AG04450 (cell line): ENCODE measurements at places on chromosomes 3 and 15.

DNA sequence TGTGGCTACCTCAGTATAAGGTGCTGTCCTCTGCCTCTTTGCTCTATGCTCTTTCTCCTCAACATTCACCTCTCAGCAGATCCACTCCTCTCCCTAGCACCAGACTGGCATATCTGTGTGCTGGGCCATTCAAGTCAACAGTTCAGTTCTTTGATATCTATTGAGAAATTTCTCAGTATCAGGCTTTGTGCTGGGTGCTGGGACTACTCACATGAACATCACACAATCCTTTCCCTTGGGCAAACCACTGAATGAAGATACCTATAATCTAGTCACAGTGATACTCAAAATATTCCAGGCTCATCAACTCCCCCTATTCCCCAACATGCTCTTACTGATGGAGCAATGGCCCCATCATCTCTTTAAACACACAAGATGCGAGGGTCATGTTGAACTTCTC, 120.8 kb downstream of the RPL22L1 start:
- DNase-seq: no peak

- DNase-seq: no peak
These were observed 128.6 kb upstream of the DLG1 start for GRCh38 chr3:197427021-197427420.

DNA sequence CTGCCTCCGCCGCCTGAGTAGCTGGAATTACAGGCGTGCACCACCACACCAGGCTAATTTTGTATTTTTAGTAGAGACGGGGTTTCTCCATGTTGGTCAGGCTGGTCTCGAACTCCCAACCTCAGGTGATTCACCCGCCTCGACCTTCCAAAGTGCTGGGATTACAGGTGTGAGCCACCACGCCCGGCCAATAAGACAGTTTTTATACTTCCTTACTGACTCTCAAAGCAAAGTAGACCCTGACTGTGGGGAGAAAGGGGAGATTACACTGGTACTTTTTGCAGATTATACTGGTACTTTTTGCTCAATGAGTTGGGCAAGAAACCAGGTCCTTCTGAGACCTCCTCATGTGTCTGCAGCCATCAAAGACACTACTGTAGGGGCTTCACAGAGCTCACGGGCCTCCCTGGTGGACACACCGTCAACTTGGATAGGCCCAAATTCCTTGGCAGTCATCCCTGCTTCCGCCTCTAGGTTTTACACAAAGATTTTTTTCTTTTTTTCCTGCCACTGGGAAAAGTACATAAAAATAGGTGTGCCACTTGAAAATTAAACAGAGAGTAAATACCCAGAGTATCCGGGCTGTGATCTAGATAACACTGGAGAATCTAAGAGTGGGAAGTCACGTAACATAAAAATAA, 143.3 kb upstream of the WNT5A start:
- DNase-seq: no peak

- DNase-seq: no peak
These were observed 44.8 kb downstream of the ANP32A start for GRCh38 chr15:68775671-68776476.

GRCh38 chr3:60801307-60801706, 449.9 kb downstream of the FHIT start:
- no peak for DNase-seq

- DNase-seq: no peak
These were observed 303.2 kb upstream of the TLE3 start for GRCh38 chr15:70400766-70401541.

- DNase-seq: peak; percentile 41
These were observed 189.2 kb upstream of the THRB start for GRCh38 chr3:24683633-24684384.

- no peak for DNase-seq
These were observed 156.7 kb upstream of the TLE3 start for GRCh38 chr15:70254311-70254869.

DNA sequence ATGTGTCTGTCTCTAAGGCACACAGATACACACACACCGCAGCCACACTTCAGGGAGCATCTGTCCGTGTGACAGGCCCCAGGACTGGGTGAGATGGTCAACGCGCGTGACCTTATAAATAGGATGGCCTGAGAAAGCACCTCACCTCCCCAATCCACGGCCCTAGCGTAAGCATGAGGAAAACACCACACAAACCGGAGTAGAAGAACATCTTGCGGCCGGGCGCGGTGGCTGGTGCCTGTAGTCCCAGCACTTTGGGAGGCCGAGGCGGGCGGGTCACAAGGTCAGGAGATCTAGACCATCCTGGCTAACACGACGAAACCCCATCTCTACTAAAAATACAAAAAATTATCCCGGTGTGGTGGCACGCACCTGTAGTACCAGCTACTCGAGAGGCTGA, 1.6 kb downstream of the NIPA1 start:
- no peak for DNase-seq

- DNase-seq: no peak
These were observed 271.5 kb upstream of the TBL1XR1 start for GRCh38 chr3:177468816-177469215.

DNA sequence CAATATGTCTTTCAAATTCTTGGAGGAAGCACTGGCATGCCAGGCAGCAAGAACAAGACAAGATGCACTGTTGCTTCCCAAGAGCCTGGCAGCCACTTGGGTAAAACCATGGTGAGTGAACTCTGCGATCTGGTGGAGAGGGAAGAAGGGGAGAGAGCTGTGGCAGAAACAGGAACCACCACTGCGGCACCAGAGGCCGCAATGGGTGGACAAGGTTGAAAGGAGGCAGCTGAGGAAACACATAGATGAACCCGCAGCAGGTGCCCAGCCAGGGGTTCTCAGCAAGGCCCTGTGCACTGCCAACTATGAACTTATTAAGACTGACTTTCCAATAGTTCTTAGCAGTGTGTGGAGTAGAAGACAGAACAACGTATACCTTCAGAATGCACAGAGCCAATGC, 48.2 kb upstream of the CCDC54 start:
- no peak for DNase-seq

- no peak for DNase-seq
These were observed 7.5 kb downstream of the ADPRH start for GRCh38 chr3:119586733-119587172.

DNA sequence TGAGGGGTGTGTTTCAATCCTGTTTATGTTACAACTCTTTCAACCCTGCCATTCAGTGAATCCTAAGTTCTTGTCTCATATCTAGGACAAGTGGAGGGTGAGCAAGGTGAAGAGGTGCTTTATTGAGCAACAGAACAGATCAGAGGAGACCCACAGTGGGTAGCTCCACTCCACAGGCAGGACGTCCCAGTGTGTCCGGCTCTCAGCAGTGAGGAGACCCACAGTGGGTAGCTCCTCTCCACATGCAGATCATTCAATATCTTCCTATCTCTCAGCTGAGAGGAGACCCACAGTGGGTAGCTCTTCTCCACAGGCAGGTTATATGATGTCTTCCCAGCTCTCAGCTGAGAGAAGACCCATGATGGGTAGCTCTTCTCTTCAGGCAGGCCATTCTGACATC, 556.7 kb downstream of the SI start:
- no peak for DNase-seq

- DNase-seq: no peak
These were observed 2.7 kb downstream of the PXYLP1 start for GRCh38 chr3:141234283-141234682.

DNA sequence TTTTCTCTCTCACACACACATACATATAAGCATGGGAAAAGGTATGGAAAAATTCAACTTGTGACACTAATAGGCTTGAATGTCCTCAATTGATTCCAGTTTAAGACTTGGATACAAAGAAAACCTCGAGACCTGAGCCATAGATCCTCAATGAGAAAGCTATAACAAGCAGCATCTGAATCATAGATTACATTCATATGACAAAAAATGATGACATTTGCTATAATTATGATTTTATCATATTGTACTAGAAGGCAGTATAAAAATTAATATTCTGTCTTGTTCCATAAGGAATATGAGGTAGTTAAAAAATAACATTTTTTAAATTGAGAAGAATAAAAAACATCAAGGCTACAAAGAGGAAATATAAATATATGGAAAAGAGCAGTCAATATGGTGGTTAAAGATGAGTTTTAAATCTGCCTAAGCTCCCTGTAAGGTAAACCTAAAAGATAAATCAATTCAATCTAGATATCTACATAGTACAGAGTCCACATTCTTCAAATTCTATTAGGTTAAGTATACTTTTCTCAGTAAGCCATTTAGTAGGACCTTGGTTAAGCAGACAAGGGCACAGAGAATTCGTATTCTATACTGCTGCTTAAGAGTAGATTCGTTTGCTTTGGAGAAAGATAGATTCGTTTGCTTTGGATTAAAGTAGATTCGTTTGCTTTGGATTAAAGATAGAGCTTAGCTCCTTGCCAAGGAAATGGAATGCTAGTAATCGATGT, 175.7 kb downstream of the STAG1 start:
- no peak for DNase-seq

DNA sequence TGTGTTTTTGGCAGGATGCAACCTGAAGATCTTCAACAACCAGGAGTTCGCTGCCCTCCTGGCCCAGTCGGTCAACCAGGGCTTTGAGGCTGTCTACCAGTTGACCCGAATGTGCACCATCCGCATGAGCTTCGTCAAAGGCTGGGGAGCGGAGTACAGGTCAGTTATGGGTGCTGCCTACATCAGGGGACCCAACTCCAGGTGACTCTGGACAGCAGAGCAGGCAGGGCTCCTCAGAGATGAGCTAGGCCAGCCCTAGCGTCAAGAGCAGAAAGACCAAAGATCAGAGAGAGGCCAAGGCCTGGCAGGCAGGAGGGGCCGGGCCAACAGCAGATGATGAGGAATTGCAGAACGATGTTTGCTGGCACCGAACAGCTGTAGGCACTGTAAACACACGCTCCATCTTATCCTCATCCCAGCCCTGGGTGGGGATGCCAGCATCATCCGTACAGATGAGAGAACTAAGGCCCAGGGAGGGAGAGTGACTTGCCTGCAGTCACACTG, 67.1 kb downstream of the AAGAB start:
- no peak for DNase-seq

- no peak for DNase-seq
These were observed 1.4 kb upstream of the AP4E1 start for GRCh38 chr15:50906954-50907600.

DNA sequence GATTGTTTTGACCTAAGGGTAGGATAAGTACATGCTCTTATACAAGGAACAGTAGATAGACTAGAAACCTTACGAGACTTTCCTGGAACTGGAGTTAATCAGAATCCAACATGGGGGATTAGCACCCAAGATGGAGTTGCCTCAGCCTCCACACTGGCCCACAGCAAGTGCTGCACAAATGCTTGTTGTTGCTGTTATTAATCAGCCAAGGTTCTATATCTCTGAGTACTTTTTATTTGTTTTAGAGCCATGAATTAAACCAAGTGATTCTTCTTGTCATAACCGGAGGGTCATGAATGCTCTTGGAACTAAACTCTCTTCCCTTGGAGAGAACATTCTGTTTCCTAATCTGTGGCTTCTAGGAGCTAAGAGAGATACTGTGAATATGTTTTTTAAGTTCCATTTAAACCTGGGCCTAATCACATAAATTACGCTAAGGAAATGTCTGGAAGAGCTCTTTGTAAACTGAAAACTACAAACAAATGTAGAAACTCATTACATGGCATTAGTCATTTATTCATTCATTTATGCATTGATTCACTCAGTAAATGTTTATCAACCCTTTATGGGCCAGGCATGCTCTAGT, 5.7 kb upstream of the IL16 start:
- no peak for DNase-seq
